ENCODE measurements at places on chromosomes 12 and 14.
A peak's percentile ranks its signal among the peaks of the same experiment; 100 is the strongest.

- peaks cover 4% of the 10 kb centered on the region for H3K36me3 ChIP-seq
- no peak for DNase-seq
- no peaks in the 10 kb centered on the region for H3K27me3 ChIP-seq
- peaks cover 14% of the 10 kb centered on the region for H3K4me1 ChIP-seq
- no peak overlapping the region for H3K4me3 ChIP-seq
These were observed 53.0 kb downstream of the CDK17 start for GRCh38 chr12:96347130-96347699.

- H3K4me3 ChIP-seq = peak overlapping the region; percentile 98
- peaks cover 51% of the 10 kb centered on the region for H3K4me1 ChIP-seq
- no peak for DNase-seq
- H3K27me3 ChIP-seq = no peaks in the 10 kb centered on the region
- H3K36me3 ChIP-seq = peaks cover 18% of the 10 kb centered on the region
- peak overlapping the region; percentile 100 for H3K27ac ChIP-seq
These were observed 1.6 kb downstream of the ZFP36L1 start for GRCh38 chr14:68791078-68791901.

- no peak overlapping the region for H3K27ac ChIP-seq
- peaks cover 4% of the 10 kb centered on the region for H3K4me1 ChIP-seq
- H3K4me3 ChIP-seq = no peak overlapping the region
These were observed 2.7 kb downstream of the STK38L start for GRCh38 chr12:27246774-27247173.

DNA sequence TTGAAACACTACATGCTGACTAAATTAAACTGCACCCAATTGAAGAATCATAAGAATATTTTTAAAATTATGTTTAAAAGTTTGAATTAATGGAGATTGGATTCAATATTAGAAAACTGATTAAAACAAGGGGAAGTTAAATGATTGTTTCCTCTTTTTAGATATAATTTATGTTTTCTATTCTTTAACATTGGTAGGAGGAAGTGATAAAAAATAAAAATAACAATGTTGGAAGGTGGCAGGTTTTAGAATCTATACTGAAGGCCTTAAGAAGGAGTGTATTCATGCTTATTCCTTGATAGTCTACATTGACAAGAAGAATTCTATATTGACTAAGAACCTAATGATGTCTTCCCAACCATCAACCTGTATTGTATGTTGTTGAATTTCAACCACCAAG is 168.1 kb downstream of the PDZRN4 start:
- no peak overlapping the region for H3K27ac ChIP-seq
- H3K4me3 ChIP-seq = no peak overlapping the region
- no peak for DNase-seq
- H3K27me3 ChIP-seq = no peaks in the 10 kb centered on the region

DNA sequence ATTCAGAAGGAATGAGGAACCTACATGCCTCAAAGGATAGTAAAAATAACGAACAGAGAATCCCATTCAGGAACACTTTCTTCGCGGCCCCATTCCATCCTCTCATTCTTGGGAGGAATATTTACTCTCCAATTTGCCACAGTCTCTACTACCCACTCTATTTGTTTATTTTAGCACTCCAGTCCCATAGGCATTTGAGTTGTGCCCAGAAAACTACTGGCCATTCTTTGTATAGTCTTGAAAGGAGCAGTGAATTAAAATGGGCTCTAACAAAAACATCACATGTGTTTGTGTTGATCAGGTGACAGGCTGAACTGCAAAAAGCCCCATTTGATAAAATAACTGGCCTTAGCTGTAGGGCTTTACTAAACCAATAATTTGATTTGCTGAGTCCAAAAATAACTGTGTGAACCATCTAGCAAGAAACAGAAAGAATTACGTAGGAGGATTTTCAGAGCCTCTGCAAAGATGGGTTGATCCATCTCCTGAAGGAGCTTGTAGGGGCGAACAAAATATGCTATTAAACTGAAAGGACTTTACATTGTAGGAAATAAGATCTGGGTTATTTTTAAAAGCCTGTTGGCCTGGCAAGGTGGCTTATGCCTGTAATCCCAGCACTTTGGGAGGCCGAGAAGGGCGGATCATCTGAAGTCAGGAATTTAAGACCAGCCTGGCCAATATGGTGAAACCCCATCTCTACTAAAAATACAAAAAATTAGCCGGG is 142.3 kb upstream of the CPNE8 start:
- H3K4me3 ChIP-seq = no peak overlapping the region
- no peak overlapping the region for H3K27ac ChIP-seq
- H3K27me3 ChIP-seq = no peaks in the 10 kb centered on the region
- DNase-seq = no peak
- no peaks in the 10 kb centered on the region for H3K4me1 ChIP-seq

- no peak overlapping the region for H3K27ac ChIP-seq
- no peaks in the 10 kb centered on the region for H3K36me3 ChIP-seq
- no peak overlapping the region for H3K4me3 ChIP-seq
- no peaks in the 10 kb centered on the region for H3K27me3 ChIP-seq
These were observed 174.5 kb downstream of the DACT1 start for GRCh38 chr14:58812050-58812910.

DNA sequence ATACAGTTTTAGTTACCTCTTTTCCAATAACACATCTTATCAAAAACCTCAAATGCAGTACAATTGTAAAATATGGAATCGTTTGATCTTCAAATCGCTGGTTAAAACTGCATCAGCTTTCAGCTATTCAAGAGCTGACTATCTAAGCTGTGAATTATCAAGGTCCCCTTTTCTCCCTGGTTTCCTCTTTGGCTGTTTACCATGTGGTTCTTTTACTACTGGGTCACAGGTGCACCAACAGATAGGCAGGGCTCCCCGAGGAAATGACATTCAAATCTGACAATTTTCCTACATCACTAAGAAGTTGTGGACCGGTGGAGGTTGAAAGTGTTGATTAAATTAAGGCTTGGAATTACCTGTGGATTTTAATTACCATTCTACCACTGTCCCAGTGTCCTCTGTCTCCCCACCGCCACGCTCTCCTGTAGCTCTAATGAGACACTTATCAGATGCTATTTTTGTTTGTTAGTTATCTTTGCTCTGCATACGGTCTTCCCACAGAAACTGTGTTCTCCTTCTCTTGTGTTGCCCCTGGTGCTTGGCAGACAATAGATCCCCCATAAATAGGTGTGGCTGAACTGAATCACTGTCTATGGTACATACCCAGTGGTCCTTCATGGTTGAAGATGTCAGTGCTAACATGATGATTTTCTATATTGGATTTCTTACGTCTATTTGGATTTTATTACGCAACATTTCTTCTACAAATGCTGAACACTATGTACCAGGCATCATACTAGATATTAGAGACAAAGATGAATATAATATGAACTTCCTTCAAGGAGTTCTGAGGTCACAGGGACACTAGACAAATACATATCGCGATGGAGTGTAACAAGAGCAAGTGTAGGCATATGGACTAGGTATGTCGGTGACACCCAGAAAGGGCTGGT is 20.9 kb upstream of the PLXNC1 start:
- DNase-seq = no peak
- peaks cover 29% of the 10 kb centered on the region for H3K4me1 ChIP-seq
- H3K4me3 ChIP-seq = no peak overlapping the region
- H3K36me3 ChIP-seq = no peaks in the 10 kb centered on the region

DNA sequence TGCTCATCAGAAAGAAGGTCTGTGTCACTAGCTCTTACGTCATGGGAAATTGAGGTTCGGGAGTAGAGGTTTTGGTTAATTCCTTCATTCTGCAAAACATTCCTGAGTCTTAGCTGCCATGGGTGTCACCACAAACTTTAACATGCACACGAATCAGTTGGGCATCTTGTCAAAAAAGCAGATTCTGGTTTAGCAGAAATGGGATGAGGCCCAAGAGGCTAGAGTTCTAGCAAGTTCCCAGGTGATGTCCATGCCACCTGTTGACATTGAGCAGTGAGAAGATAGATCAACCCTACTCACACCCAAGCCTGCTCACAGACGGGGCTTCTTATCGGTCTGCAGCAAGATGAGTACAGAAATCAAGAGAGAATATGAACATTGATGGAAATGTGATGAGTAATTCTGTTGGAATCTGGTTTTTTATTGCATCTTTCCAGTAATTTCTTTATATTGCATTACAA is 11.7 kb upstream of the RIN3 start:
- no peaks in the 10 kb centered on the region for H3K27me3 ChIP-seq
- H3K4me3 ChIP-seq = no peak overlapping the region
- H3K4me1 ChIP-seq = peaks cover 4% of the 10 kb centered on the region
- no peaks in the 10 kb centered on the region for H3K36me3 ChIP-seq
- H3K27ac ChIP-seq = no peak overlapping the region

DNA sequence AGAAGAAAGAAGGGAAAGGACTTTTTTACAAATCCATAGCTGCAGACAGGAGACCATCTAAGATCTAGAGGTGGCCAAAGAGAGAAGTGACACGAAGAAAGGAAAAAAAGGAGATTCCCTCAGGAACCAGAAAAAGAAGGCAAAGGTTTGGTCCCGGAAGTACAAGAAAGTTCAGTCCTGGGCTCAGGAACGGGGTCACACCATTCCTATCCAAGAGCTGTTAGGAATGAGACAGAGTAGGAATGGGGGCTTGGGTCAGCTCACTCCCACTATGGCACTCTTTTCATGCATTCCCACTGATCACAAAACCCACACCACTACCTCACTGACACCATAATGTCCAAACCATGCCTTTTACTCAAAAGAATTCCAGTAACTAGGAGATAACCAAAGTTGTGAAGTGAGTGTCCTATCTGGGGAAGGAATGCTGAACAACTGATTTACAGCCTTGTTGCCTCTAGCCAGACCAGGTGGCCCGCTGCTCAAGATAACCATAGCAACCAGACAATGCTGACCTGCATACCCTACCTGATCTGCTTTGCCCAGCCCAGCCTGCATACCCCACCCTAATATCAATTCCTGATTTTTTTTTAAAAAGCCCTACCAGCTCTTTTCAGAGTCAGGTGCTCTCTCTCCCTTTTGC is 8.4 kb downstream of the PPP2R3C start:
- no peaks in the 10 kb centered on the region for H3K4me1 ChIP-seq
- H3K4me3 ChIP-seq = no peak overlapping the region
- peaks cover 49% of the 10 kb centered on the region for H3K36me3 ChIP-seq
- DNase-seq = no peak
- H3K27ac ChIP-seq = no peak overlapping the region

DNA sequence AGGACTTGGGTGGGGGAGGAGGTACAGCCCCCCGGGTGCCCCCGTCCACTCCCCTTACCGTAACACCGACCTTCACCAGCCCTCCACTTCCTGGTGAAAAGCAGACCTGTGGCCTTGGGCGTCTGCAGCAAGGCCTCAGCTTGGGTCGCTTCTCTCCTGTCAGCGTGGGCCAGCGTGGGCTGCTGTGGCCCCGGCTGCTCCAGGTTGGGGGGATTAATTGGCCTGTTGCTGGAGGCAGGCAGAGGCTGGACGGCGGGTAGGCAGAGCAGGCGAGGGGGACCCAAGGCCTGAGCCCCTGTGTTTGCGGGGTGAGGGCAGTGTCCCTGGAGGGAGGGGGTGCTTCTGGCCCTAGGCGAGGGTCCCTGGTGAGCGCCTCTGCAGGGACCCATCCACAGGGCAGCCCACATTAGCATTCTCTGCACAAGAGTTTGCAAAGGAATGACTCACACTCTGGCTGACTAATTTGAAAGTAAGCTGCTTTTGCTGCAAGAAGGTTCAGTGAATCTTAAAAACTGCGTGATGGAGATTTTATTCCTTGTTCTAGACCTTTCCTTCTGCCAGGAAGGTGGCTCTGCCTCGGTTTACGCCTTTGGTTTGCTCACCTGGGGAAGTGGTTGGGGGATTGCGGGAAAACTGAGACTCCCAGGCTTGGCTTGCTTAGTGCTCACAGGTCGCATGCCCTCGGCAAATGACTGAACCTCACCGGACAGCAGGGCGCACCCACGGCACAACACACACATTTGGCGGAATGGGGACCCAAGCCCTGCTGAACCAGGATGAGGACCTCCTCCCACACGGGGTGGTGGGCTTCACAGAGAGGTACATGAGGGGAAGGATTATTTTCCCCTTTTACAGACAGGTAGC is 37.9 kb upstream of the DLK1 start:
- DNase-seq = no peak
- no peak overlapping the region for H3K27ac ChIP-seq
- no peaks in the 10 kb centered on the region for H3K4me1 ChIP-seq

DNA sequence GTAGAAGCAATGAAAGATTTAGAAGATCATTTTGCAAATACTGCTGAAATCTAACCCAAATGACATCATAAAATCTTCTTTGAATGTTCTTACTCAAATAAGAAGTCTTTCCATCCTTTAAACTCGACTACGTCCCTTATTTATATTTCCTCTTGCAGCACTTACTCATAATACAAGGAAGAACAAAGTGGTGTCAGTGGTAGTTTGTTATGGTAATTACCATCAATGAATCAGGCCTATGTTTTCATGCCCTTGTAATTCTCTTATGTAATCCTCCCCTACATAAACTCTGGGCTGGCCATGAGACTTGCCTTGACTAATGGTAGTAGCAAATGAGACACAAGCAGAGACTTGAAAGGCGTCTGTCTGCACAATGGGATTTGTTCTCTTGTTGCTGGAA is 17.0 kb downstream of the EEA1 start:
- H3K36me3 ChIP-seq = no peaks in the 10 kb centered on the region
- no peaks in the 10 kb centered on the region for H3K27me3 ChIP-seq
- H3K4me1 ChIP-seq = peaks cover 9% of the 10 kb centered on the region
- no peak overlapping the region for H3K27ac ChIP-seq

DNA sequence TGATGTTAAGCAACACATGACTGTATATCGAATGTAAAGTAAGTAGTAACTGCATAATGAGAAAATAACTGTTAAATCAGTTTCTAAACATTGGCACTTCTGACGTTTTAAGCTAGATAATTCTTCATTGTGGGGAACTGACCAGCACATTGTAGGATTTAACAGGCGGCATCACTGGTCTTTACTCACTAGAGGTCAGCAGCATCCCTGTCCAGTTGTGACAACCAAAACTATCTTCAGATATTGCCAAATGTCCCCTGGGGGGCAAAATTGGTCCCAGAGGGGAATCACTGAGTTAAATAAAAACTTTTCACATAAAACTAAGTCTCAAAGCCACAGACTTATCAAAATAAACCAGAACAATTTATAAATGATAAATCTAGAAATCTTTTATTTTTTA is 65.3 kb downstream of the BLTP3B start:
- no peaks in the 10 kb centered on the region for H3K4me1 ChIP-seq
- peaks cover 12% of the 10 kb centered on the region for H3K36me3 ChIP-seq
- no peak for DNase-seq
- no peak overlapping the region for H3K27ac ChIP-seq
- no peak overlapping the region for H3K4me3 ChIP-seq

DNA sequence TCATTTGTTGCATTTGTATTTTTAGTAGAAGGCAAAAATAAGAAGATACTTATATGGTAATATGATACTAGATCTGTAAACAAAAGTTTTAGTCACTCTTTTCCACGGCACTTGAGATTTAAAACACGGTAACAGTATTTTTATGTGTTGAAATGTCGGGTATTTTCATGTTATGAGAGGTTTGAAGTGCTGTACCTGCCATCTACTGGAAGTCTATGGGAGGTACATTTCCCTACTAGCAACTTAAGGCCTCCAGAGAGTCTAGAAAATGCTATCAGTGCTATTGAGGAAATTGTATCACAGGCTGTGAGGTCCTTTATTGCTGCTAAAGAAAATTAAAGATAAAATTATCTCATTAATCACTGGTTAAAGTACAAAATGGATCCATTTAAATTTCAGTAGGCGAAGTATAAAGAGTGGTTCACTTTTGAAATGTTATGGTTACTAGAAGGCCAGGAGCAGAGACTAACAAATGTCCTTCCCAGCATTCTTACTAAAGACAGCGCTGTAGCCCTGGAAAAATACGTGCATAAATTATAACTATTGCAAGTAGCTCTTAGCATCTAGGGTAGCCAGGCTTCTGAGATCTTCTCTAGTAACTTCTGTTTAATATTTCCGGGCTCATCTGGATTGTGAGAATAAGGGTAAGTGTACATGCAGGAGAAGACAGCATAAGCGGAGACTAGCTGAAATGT is 77.6 kb upstream of the PRKD1 start:
- H3K36me3 ChIP-seq = no peaks in the 10 kb centered on the region
- no peak overlapping the region for H3K27ac ChIP-seq
- no peak for DNase-seq
- H3K4me1 ChIP-seq = no peaks in the 10 kb centered on the region
- no peak overlapping the region for H3K4me3 ChIP-seq
- no peaks in the 10 kb centered on the region for H3K27me3 ChIP-seq
